ENCODE measurements at places on chromosomes 1 and 21.

DNA sequence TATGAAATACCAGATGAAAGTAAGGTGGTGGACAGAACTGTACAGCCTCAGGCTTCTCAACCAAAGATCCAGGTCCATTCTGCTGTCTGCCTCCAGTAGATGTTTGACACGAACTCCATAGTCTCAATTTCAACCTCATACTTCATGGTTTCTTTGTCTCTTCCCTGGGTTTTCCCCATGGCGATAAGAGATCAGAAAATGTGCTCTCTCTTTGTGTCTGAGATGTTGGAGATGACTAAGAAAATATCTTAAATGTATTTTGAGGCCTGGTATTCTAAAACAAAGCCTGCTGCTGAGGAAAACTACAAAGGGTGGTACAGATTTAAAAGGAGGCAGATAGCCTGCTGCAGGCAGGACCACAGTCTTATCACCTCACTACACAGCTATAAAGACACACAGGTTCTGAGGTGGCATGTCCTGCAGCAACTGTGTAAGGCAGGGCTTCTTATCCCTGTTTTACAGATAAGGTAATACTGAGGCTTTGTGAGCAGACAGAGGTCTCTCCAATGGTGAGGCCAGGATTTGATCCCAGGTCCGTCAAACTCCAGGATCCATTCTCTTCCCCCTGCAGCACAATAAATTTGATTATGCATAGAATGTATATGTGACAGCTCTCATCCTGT lies 40.0 kb upstream of the CACNA1E start:
- DNase-seq, result no peak

- peak; percentile 62 for DNase-seq
Measured at GRCh38 chr1:109790735-109791494, 27.2 kb upstream of the EPS8L3 start.

DNA sequence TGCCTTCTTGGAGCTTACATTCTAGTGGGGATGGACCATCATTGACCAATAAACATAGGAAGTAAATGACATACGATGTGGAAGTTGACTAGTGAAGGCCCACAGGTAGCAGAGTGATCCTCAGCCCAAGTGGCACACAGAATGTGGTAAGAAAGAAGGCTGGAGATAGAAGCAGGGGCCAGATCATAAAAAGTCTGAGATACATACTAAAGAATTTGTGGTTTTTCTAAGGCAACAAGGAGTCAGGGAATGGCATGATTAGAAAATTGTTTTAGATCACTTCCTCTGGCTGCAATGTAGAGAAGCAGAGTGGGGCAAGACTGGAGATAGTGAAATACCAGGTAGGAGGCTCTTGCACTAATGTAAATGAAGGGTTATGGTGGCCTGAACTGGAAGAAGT lies 154.0 kb downstream of the VPS13D start:
- no peak for DNase-seq

DNA sequence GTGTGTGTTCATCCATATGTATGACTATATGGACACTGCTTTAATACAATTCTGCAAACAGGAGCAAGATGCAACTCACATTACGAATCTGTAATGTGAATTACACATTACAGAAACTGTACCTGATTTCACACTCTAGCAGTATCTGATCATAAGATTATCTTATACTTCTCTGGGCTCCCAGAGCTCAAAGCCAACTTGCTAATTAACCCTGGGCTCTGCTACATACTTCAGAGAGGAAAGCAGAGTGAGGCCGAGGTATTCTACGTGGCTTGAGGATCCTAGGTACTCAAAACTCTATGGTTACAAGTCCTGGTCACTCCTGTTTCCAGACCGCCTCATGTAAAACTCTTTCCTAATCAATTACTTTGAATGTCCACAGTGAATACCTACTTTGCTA lies 149.2 kb upstream of the KRTAP19-8 start:
- DNase-seq, result no peak

GRCh38 chr21:41630917-41631316 lies 123.0 kb upstream of the TMPRSS2 start:
- DNase-seq, result no peak

GRCh38 chr1:46708121-46708520 lies 10.8 kb downstream of the EFCAB14 start:
- no peak for DNase-seq

- no peak for DNase-seq
Measured at GRCh38 chr21:37639756-37640155, 273.2 kb downstream of the DYRK1A start.

All from stimulated activated CD4-positive, alpha-beta T cell treated with anti-CD3 and anti-CD28 coated beads, TNF-alpha, amount 100 ng/mL, for 48 hours (primary cell).